CD8-positive, alpha-beta T cell (primary cell): ENCODE measurements at places on chromosomes 2 and 18. TPM values are rescaled to one million over a fixed set of nuclear protein-coding genes. Genes with fewer than 3 reads are reported as not detected.

DNA sequence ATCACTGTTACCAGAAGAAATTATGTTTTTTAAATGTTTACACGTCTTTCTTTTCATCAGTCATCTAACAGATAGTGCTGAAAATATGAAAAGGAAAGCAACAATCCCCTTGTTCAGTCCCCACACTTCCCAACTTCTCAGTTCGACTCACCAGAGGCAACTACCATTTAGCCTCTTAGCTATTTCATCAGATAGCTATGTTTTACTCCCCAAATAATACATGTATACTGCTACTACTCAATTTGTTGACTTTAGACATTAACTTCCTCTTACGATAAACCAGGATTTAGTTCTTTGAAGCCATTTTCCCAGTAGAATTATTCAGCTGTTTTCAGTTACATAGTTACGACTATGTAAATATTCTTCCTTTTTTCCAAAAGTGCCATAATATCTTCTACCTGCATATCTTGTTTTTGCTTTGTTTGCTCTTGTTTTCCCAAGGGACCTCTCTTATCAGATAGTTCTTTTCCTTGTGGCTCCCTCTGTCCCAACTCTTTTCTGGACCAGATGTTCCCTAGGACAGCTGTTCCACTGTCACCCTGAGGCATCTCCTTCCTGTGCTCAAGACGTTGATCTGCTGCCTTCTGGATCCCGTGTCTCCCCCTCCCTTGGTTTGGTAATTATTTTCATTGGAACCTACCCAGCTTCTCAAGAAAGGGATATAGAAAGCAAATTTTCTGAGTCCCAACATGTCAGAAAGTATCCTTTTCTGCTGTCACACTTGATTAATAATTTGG lies 289.3 kb upstream of the TANK start:
- DNase-seq = no peak

The KRTCAP3 gene
- 6.6 TPM for total RNA-seq

- DNase-seq = no peak
These were observed 230.4 kb downstream of the SP3 start for GRCh38 chr2:173734797-173735196.

- DNase-seq = no peak
These were observed 91.2 kb downstream of the TAF4B start for GRCh38 chr18:26317398-26317797.

DNA sequence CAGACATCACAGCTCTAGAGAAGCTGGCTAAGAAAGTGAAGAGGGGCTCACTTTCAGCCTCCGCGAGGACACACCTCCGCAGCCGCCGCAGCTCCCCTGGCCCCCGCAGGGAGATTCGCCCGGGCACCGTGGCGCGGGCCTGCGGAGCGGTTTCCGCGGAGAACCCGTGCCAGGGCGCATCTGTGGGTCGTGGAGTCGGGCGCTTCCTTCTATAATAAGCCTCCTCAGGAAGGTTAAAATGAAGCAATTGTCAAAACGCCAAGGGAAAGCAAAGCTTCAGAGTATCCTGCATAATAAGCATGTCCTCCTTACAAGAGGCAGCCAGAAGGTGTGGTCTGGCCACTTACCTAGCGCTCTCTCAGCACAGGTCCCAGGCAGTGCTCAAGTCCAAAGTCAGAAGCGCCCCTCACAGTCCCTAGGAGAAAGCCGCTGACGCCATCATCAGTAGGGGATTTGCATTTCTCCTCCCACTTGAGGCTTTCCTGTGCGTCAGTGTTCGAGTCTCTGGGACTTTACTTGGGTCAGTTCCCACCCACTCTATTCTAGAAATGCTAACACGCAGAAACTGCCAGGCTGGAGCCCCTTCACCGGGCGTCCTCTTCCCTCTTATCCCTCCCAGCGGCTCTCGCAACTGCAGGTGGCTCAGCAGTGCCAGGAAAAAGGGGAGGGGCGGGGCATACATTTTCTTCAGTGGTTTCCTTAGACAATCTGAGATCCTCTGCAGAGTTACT lies at the start of gene STAT4:
Gene STAT4, minus strand, starts transcription at position 395 of the 731 bp plus-strand sequence. CDS start 2,791 bp downstream, outside the sequence.
- DNase-seq = peak; percentile 98

- no peak for DNase-seq
These were observed 5.3 kb upstream of the CRYBA2 start for GRCh38 chr2:218998414-218999002.

DNA sequence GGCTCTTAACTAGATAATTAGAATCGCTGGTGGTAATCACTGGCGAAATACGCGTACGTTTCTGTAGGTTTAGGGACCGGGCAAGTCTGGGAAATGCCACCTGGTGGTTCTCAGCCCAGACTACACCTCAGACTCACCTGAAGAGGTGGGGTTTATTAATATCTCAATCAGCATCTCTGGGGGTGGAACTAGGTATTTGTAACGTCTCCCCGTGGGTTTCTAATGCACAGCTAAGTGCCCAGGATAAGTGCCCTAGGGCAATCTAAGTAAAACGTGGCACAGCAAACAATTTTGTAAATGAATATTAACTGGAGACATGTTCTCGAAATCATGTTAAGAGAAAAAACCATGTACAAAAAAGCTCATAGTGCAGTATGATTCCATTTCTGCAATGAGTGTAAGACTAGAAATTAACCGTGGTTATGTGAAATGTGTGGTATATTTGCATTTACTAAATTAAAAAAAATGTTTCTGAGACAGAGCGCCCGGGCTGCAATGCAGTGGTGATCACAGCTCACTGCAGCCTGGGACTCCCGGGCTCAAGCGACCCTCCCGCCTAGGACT lies 760 bp upstream of the CNOT11 start:
- DNase-seq = peak; percentile 39

DNA sequence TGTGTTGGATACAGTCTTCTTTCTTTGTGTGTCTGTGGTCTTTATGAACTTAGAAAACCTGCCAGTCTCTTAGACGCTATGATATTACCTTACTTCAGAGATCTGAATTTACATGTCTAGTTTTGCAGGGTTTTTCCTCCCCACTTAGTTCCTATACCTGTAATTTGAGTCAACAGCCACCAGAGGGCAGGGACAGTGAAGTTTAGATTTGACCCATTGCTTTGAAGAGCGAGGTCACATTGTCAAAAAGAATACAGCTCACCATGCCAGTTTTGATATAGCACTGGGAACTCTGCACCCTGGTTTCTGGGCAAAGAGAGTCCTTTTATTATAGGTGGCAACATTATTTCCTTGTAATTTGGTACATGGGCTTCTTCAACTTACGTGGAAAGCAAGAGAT lies 102.3 kb downstream of the MAPK4 start:
- no peak for DNase-seq

The ATP5MC3 gene
- 73.4 TPM for total RNA-seq

GRCh38 chr18:47313901-47314300 lies 62.4 kb upstream of the SKOR2 start:
- DNase-seq = no peak

- no peak for DNase-seq
These were observed 182.7 kb upstream of the LHCGR start for GRCh38 chr2:48938231-48938630.

GRCh38 chr2:122329278-122329677 lies 573.8 kb downstream of the TSN start:
- DNase-seq = no peak

GRCh38 chr2:105243961-105244360 lies 2.4 kb downstream of the GPR45 start:
- DNase-seq = no peak

DNA sequence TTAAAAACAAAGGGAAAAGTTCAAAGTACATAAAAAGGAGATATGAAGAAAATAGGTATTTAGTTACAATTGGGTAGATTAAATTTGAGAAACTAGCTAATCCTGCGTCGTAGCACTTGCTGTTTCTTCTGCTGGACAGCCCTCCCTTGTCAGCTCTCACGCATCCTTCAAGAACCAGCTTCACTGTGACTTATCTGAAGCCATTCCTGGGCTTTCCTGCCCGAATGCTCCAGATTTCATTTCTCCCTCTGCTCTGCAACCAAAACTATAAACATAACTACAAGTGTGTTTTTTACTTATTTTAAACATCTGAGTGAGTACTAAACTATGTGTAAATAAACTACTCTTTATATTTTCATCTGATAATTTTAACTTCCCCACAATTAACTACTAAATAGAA lies 149.2 kb downstream of the MTCL1 start:
- no peak for DNase-seq

The ITPRIPL1 gene
- total RNA-seq = 5.6 TPM

GRCh38 chr2:8209494-8209893 lies 472.4 kb upstream of the ID2 start:
- no peak for DNase-seq

DNA sequence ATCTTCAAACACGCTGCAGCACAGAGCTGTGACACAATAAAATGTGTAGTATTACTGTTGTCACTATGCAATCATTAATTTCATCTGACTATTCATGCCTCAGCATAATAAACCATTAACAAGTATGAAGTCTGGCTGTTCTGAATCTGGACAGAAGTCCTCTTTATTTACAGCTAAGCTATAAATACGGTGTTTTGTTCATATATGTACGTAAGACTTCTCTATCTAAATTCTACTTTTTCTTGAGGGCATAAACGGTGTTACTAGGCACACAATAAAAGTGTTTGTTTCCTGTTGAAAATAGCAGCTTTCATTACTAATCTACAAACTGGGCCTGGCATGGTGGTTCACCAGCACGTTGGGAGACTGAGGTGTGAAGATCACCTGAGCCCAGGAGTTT lies 443.8 kb downstream of the NCKAP5 start:
- DNase-seq = no peak

The SLC8A1 gene
- total RNA-seq = not detected

GRCh38 chr2:127664065-127664894 lies 11.1 kb downstream of the LIMS2 start:
- DNase-seq = no peak
